NCI-H226 (cell line): ENCODE measurements at places on chromosomes 3 and 15.

GRCh38 chr15:93830221-93831080 is 400.9 kb upstream of the MCTP2 start:
- DNase-seq = no peak

GRCh38 chr3:26091626-26092025 is 301.7 kb downstream of the OXSM start:
- DNase-seq = no peak

DNA sequence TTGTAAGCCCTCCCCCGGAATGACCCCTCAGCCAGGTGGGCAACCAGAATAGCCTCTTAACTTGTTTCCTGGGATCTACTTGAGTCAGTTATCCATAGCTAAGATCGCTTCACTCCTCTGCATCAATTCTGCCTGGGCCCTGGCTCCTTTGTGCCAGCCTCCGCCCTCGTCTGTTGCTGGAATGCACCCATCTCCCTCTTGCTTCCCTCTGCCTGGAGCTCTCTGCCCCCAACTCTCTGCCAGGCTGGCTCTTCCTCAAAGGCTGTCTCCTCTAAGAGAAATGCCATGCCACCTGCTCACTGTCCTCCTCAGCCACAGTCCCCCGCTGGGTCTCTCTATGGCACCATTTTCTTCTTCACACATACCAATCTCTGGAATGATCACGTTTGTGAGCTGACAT is 240.8 kb downstream of the ADAMTS17 start:
- no peak for DNase-seq

DNA sequence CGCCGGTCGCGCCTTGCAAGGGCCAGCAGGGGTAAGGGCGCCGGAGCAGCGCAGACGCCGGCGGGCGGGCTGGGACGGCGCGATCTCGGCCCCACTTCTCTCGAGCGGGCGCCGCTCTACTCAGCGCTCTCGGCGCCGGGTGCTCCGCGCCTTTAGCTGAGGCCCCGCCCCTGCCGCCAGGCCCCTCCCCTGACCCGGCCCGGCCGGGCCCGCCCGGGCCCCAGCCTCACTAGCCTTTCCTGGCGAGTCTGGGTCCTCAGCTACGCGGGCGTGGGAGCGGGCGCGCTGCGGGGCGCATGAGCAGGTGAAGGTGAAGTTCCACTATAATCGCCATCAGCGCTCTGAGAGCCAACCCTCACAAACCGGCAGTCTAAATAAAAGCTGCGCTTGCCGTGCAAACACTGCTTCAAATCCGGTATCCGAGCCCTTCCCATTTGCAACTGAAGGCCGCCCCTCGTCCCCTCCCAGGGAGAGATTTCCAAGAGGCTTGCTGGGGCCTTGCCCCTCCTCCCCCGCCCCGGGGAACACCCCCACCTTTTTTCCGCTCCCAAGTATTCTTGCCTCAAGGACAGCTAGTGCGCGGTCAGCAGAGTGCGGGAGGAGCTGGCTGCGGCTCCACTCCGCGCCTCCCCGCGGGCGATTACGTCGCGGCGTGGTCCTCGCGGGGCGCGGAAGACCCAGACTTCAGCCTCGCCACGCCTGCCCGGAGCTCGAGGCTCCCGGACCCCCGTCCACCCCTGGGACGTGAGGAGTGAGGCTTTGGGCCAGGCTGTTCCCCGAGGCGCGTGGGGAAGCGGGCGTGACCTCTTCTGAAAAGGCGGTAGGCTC is at the start of gene RPP25:
RPP25 (minus strand) TSS at position 125 of the 828 bp plus-strand sequence. CDS start 189 bp downstream, outside the sequence.
- peak; percentile 76 for DNase-seq

DNA sequence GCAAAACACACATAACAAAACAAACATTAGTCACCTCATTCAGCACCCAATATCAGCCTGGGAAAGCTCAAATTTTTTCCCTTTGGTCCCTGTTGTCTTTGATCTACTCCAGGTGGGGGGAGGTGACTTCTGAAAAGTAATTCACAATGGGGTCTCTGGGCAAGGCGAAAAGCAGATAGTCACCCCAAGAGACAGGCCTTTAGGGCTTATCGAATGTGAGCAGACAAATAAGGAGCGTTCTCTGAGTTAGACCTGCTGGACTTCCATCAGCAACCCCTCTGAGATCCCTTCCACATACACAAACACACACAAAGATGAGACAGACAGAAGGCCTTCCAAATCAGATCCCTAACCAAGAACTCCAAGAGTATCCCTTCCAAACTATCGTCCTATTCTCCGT is 171.0 kb upstream of the SMAD3 start:
- DNase-seq = no peak

DNA sequence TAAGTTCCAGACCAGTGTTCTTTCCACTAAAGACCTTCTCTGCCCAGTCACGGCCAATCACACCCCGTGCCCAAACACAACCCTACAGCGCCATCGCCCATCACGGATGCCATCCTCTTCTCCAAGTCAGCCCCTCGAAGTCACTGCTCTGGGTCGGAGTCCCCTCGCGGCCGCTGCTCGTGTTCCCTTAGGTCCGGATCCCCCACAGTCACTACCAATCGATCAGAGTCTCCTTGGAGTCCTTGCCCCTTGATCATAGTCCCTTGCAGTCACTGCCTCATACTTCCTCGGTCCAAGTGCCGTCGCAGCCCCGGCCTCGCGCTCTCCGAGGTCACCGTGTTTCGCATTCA is 461 bp downstream of the PCYT1A start:
- no peak for DNase-seq

DNA sequence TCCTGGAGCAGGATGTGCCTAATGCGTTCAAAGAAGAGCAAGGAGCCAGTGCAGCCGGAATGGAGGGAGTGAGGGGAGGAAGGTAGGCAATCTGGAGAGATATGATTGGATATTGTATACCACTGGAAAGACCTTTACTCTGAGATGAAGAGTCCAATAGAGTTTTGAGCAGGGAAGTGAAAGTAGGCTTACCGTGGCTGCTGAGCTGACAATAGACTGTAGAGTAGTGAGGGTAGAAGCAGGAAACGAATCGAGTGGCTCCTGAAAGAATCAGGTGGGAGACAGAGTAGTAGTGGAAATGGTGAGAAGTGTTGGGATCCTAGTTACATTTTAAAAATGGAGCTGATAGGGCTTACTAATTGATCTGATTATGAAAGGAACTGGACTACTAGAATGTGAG is 51.8 kb upstream of the NUDT16 start:
- DNase-seq = no peak

GRCh38 chr3:133491481-133492059 is 81.9 kb upstream of the CDV3 start:
- no peak for DNase-seq

DNA sequence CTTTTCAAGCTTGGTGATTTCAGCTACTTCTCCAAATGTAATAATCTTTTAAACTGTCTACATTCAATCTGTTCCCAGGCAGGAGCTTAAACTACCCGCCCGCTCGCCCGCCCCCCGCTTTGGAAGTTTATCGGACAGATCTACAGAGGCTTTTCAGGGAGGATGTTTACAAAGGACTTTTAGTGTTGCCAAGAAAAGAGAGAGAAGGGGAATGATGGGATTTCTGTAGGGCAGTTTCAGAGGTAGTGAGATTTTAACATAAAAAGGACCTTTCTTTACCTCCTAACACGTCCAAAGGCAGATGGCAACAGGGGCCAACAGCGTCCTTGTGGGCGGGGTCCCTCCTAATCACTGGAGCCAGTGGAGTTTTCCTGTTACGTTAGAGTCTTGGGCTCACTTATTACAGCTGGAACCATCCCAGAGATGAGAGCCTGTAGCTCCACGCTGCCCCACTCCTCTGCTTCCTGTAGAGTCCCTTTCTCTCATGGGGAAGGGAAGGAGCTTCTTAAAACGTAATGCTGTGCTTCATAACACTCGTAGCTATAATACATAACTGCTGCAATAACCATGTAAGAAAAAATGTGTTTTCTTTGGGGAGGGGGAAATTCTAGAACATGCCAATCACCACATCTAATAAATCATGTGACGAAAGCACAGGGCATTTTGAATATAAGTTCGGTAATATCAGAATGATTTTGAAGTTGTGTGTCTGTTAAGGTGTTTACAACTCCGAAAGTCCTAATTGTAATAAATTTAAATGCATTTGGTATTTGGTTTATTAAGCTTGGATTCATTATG is 30.9 kb downstream of the HES1 start:
- no peak for DNase-seq

DNA sequence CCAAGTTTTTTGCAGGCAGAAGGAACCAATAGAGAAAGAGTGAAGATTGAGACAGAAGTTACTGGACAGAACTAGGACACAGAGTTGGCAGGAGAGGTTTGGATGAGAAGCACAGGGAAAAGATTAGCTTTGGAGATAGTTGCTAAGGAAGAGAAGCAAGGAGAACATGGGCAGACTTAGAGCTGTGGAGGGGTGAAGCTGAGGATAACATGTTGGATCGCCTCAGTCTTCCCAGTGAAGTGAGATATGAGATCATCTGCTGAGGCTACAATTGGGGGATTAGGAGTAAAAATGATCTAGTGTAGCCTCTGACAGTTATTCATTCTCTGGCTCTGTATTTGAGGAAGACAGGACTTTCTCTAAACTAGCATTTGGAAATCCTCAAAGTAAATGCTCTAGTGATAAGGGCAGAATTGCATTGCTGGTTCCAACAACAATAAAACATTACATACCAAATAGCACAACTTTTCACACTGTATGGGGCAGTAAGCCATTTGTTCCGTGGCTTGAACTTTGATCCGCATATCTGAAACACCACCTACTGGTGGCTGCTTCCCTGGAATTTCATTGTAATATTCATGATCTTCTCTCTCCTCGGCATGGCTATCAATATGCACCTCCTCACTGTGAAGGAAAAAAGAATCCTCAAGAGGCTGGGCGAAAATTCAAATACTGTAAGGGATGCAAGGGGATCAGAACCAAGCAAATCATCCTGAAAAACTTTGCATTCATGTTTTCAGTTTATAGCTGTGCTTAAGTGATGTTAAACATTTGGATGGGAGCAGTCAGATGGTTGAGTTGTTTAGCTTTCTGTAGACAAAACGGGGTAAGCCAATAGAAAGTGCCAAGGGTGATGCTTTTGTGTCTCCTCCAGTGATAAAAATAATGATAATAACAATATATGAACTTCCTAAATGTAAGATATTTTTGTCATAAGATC is 22.2 kb upstream of the EID1 start:
- DNase-seq = peak; percentile 56

- no peak for DNase-seq
These were observed 205.6 kb downstream of the TBC1D2B start for GRCh38 chr15:77871852-77872371.

- DNase-seq = no peak
These were observed 376 bp downstream of the TADA3 start for GRCh38 chr3:9791790-9792404.

DNA sequence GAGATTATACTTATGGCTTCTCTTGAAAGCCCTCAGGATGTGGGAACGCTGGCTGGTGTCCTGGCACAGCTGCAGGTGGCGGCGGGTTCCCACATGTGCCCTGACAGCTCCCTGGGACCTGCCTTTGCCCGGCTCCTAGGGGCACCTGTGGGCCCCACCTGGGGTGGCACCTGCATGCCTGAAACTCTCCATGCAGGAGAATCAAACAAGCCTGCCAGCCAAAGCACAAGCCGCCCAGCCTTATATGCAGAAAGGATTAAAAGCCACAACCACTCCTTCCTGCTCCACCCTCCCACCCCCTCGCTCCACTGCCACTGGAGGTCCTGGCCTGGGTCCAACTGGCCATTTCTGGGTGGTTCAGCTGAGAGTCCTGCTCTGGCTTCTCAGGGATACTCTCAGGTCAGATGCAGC is 18.1 kb downstream of the TRPM1 start:
- no peak for DNase-seq

- DNase-seq = no peak
These were observed 84.4 kb downstream of the SLMAP start for GRCh38 chr3:57840473-57840872.

GRCh38 chr3:193908181-193908744 is 227.7 kb upstream of the HES1 start:
- DNase-seq = no peak

- no peak for DNase-seq
These were observed 20.9 kb downstream of the NOX5 start for GRCh38 chr15:69035205-69035917.

- no peak for DNase-seq
These were observed 326.3 kb upstream of the PDZRN3 start for GRCh38 chr3:73950865-73951558.

DNA sequence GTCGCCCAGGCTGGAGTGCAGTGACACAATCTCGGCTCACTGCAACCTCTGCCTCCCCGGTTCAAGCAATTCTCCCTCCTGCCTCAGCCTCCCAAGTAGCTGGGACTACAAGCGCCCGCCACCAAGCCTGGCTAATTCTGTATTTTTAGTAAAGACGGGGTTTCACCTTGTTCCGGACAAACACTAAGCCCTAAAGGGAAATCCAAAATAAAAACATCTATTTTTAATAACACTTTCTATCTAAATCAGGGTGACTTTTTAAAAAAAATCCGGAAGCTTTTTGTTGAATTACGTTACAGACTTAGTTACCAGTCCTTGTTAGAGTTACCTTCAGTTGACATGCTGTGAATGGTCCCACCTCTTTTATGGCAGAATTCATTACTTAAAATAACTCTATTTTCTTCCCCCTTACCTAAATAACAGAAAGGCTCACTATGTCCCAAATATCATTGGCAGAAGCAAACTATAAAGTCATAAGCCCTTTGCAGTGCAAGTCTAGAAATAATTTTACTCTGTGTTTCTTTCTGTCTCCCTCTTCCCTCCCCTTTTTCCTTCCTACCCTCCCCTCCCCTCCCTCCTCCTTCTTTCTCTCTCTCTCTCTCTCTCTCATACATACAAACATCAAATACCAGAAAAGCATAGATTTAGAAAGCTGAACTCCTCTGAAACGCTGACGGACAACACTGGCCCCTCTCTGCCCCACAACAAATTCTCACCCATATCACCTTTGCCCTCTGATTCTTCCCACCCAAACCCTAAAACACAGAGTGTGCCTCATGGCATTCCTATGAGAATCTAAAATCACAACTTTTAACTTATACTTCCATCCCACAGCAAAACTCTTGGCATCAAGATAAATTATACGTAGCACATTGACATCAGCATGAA is 18.3 kb downstream of the THBS1 start:
- no peak for DNase-seq

DNA sequence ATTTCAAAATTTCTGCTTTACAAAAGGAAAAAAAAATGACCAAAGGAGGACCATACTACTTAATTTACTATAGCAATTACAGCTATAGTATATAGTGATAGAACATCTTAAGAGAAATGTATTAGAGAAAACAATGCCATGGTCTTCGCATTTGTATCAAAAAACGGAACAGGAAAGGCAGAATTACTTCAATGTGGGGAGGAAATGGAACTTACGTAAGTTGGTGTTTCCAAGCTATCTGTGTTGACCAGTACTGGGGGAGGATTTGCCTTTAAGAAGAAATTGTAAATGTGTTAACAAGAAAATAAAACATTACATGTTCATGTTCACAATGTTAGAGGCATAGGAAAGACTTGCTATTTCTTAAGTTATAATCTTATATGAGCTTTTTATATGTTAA is 119.9 kb upstream of the MELTF start:
- DNase-seq = no peak

GRCh38 chr3:94673876-94674275 is 611.0 kb downstream of the NSUN3 start:
- no peak for DNase-seq

GRCh38 chr15:86162172-86162591 is 82.5 kb downstream of the AGBL1 start:
- DNase-seq = no peak
